ENCODE measurements at places on chromosomes 1 and 21. TPM values are rescaled to one million over a fixed set of nuclear protein-coding genes. Genes with fewer than 3 reads are reported as not detected.

- DNase-seq = no peak
These were observed 2.4 kb downstream of the TFAP2E start for GRCh38 chr1:35575416-35575958.

- no peak for DNase-seq
These were observed 465.9 kb downstream of the PLA2G4A start for GRCh38 chr1:187294421-187295201.

DNA sequence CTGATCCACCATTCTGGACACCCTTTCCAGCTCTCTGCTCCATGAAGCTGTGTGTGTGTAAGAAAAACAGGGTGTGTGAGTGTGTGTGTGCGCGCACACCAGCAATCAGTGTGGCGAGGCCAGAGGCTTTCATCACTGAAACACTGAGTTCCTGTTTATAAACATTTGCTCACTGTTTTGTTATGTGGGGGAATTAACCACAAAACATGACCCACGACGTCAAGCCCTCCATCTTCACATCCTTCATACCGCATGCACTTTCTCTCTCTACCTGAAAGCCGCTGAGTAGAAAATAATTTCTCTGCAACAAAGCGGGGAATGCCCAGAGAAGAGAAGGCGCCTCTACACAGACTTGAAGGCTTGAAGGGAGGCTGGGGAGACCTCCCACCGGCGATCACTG is 148.9 kb upstream of the IRF2BP2 start:
- peak; percentile 34 for DNase-seq

DNA sequence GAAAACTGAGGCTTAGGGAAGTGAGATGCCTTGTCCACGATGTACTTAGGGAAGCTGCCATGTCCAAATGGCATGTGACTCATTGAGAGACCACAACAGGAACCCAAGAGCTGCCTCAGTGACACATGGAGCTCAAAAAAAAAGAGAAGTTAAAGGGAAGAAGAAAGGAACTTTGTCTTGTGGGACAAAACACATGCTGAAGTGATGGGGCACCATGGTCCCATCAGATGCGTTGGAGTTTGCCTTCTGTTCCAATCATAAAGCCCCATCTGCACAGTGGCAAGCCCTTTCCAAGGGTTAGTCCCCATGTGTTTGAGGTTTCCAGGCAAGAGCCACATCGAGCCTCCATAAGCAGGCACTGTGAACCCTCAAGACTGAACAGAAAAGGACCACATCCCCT is 8.0 kb downstream of the MED8 start:
- DNase-seq = no peak

DNA sequence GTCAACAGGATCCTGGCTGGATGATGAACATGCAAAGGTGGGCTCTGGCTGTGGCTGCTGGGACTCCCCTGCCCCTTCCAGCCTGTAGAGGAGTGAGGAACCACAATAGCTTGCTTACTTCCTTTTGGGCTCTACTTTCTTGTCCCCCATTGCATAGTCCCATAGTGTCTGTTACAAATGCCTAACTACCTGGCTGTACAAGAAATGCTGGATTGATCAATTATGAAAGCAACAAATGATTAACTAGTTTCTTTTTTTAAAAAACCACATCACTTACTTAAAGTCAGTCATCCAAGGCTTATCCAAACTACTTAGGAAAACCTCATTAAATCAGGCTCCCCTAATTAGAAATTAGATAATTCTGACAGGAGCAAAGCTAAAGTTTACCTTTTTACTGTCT is 514.1 kb upstream of the PKN2 start:
- DNase-seq = no peak

DNA sequence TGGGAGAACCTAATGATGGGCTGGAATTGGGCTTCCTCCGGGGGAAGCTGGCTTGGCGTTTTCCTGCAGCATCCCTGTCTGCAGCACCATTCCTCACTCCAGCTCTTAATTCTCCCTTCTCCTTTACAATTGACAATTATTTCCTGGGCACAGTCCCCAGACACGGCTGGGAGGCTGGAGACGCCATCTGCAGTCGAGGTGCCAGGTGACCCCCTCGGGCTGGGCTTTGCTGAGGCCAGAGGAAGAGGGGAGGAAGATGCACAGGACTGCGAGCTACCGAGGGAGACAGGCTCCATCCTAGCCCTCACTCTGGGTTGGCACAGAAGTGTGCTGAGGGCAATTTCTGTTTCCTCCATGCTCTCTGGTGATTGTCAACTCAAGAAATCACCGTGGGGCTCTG is 453.8 kb downstream of the PTPRU start:
- DNase-seq = no peak

GRCh38 chr1:27522432-27523336 is 32.7 kb upstream of the WASF2 start:
- no peak for DNase-seq

DNA sequence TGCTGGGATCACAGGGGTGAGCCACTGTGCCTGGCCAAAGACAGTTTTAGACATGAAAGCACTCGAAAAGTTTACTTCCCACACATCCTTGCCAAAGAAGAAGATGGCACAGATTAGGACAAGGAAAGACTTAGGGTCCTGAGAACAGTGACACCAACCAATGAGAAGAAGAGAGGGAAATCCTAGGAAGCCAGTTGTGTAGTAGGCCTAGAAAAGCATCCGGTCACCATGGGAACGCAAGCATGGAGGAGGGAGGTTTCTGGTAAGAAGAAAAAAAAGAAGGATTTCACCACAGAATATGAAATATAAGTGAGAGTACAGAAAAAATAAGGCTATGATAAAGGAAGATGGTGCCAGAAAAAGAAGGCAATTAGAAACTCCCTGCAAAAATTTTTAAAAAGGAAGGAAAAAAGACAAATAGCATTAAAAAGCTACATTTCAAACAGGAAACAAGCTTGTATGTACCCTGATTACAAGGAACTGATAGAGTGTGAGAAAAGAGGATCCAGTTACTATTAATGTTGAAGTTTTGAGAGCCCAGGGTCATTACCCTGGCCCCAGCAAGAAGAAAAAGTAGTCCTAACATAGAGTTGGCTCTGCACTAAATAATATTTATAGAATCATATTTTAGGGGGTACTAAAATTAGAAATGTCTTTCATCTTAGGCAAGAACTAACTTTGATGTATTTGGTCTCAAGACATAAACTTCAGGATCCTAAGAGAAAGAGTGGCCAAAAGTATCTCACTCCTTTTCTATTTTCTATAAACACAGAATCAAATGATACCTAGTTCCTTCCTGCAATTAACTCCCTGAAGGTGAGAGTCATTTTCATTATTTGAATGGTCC is 16.1 kb downstream of the DIPK1A start:
- DNase-seq = no peak

GRCh38 chr1:206772243-206772937 is at the start of gene IL10:
IL10 (minus strand) TSS chr1:206772494; CDS start chr1:206772435, 59 bp downstream.
- peak; percentile 20 for DNase-seq

DNA sequence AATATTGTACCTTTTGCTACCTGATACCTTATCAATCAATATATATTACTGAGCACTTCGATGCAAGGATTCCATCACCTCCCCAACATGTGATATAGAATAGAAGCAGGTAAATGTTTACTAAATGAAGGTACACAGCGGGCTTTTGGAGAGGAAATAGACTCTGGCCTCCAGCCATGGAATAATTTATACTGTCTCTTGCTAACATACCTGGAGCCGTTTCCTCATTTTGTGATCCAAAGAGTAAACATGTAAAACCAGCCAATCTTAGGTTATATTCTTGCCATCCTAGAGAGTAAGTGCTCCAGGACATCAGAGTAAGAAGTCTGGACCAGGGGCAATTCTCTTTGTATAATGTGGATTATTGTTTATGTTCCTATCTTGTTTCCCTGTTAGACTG is 39.4 kb downstream of the NDUFS5 start:
- DNase-seq = no peak

DNA sequence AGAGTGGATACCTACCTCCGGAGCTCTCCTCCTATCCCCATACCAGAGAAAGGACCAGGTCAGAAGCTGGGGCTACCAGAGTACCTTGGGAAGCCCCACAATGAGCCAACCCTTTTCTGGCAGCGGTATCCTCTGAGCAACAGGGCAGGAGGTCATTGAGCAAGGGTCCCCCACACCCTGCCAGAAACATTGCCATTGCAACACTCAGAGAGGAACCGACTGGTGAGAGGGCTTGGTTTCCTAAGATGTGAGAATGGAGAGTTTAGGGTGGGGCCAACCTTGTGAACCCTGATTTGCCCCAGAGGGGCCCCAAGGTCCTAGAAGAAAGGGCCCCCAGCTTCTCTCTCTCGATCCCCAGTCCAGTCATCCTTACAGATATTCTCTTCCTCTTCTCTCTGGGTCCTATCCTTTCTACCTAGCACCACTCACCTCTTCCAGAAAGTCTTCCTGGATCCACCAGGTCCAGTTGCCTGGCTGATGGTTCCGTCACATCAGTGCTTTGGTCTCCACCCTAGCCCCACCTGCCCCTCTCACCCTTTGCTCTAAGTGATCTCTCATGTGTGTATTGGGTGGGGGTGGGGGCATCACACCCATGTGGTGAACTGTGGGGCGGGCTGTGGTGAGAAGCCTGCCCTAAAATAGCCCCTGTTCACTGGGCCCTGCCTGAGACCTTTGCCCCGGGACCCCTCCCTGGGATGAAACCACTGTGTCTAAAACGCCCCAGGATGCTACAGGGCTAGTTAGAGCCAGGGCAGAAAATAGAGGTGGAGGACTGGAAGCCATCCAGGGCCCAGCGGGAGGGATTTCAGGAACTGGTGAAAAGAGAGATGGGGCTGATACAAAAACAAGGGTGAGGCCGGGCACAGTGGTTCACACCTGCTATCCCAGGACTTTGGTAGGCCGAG is 8.7 kb downstream of the FGR start:
- no peak for DNase-seq

GRCh38 chr1:50949286-50949982 is 10.6 kb downstream of the FAF1 start:
- DNase-seq = no peak

GRCh38 chr1:6239950-6240768 is 3.8 kb upstream of the HES3 start:
- no peak for DNase-seq

DNA sequence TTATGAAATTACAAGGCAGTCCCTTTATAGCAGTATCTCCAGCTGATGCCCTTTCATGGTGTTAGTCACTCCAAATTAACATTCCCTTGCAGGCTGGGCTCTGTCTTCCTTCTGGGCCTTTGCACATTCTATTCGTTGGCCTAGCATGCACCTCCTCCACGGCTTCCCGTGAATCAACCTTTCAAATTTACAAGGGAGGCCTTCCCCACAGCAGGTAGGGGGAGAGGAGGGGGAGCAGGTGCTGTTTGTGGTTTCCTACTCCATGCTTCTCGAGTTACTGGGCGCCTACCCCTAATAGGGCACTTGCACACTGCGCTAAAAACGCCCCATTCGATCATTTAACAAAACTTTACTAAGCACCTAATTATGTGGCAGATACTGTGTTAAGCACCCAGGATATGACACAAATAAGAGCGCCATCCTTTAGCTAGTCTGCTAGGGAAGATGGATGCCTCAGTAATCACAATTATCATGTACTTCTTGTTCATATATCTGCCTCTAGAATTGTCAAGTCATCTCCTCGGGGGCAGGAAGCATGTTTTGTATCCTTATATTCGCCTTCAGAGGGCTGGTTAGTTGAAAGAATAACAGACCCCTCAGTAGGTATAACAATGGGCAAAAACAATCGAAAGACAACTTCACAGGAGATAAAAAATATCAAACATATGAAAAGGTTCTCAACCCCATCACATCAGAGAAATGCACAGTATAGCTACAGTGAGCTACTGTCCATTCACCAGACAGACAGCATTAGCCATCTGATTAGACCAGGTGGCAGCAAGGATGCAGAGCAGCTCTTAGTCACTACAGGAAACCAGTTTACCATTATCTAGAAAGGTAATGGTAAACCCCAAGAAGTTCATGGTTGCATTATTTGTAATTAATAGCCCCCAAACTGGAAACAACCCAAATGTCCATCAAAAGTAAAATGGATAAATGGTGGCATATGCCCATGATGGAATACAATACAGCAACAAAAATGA is 1.7 kb upstream of the ADAR start:
- peak; percentile 27 for DNase-seq

The ERRFI1 gene
- total RNA-seq = 53.5 TPM

The RBP7 gene
- total RNA-seq = 3.3 TPM

The KRTAP10-6 gene
- total RNA-seq = not detected

The RPL11 gene
- total RNA-seq = 822 TPM

The UBXN10 gene
- 4.3 TPM for total RNA-seq

Data from transverse colon (tissue), 4 donors.